Common myeloid progenitor, CD34-positive (primary cell): ENCODE measurements at places on chromosomes 13 and 19.
A peak's percentile ranks its signal among the peaks of the same experiment; 100 is the strongest.

DNA sequence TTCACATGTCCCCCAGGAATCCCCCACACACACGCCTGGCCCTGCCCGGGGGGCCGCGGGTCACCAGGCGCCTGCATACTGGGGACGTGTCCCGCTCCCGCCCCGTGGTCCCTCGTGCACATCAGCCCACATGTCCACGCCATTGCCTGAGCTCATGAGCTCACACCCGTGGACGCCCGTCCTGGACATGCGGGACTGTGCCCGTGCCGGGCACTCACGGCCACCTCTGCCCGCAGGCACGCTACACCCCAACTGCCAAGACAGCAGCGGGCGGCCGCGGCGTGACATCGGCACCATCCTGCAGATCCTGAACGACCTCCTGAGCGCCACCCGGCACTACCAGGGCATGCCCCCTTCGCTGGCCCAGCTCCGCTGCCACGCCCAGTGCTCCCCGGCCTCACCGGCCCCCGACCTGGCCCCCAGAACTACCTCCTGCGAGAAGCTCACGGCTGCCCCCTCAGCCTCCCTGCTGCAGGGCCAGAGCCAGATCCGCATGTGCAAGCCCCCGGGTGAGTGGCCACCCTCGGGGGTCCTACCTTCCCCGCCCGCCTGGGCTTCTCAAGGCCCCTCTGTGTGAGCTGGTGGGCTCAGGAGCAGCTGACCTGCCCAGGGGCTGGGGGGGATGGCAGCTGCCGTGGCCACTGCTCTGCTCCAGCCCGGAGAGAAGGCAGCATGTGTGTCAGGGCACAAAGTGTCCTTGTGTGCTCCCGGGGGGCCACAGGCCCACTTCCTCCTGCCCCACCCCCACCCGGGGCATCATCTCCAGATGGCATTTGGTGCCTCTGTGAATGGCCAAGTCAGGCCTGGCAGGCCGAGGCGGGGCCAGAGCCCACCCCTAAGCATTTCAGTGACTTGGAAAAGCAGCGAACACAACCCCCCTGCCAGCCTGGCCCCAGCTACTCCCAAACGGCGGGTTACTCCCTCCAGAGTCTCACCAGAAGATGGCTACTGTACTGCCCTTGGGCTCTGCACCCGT lies 7.1 kb downstream of the MIDN start:
- DNase-seq: no peak

DNA sequence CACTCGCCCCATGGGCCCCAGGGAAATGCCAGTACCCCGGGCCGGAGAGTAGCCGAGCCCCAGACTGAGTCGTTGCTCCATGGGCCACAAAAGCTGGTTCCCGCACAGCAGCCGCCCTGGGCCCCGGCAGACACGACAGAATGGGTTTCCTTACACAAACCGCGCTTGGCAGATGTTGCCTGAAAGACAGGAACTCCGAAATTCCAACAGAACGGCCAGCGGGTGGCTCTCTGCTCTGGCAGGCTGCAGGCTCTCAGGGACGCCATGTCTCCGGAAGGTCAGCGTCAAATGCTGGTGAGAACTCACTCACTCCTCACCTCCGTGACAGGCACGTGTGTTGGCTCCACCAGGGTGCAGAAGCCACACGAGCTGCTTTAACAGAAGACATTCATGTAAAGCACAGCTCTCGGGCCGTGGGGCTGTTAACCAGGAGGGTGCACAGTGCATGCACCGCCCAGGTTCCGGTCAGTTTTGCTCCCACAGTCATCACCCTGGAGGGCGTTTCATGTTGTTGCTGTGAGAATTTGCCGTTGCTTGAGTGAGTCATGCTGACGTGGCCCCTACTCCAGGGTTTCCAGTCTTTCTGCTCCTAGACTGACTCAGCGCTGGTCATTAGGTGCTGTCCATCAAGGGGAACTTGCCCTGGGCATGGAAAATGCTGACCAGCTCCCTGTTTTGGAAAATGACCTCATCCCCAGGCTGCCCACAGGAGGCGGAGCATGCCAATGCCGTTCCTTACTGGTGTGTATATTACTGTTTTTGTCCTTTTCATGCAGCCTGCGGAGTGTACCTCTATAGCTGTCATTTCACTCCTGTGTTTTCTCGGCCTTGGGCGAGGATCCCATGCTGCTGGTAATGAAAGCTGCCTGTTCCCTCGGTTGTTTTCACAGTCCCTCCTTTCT lies 44.8 kb downstream of the ANKRD10 start:
- peak; percentile 60 for DNase-seq

- DNase-seq: peak; percentile 61
Observed at GRCh38 chr13:24683838-24684599, 3.8 kb downstream of the ATP12A start.

DNA sequence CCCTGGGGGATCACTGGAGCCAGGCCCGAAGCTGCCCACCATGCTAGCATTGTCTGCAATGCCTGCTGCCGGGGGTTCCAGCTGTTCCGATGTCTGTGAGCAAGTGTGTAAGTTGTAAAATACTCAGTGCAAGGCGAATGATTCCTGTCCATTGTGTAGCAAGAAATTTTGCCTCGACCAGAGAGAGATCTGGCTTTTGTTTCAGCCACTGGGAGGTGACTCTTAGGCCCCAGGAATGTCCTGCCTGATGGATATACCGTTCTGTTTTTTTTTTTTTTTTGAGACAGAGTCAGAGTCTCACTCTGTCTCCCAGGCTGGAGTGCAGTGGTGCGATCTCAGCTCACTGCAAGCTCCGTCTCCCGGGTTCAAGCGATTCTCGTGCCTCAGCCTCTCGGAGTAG lies 7.3 kb upstream of the GADD45B start:
- DNase-seq: no peak

DNA sequence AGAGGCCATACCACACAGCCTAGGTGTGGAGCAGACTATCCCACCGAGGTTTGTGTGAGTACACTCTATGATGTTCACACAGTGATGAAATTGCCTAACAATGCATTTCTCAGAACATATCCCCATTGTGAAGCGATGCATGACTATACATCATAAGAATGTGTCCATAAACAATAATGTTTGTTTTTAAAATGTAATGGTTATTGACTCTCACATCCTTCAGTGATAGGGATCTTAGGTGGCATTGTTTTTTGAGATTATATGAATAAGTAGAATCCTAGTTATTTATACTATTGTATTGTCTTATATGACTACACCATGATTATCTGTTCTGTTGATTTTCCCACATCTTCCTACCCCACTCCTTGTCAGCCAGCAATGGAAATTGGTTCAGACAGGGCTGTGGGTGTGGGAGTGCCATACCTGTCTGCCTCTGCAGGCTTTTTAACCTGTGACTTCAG lies 13.6 kb downstream of the CCNA1 start:
- no peak for DNase-seq

DNA sequence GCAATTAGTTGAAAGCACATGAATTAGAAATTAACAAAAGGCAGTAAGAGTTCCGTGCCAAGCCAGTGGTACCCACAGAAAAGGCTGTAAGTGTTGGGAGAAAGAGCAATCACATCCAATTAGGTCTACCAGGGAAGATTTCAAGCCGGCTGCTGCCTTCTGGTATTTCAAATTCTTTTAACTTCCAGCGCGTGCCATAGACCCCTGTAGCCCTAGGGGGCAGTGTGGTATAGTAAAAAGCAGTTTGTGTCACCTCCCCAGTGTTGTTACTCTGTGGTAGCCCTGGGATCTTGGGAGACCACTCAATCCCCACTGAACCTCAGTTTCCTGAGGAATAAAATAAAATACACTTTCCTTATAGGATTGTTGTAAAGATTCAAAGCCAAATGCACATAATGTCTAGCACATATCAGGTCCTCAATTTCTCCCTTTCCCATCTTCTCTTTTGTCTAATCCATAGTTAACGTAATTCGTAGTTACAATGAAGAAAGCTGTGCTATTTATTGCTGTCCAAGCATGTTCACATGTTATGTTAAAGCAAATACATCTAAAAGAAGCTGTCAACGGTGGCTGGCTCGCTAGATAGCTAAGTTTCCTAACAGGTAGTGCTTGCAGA lies 230.2 kb downstream of the TDRD3 start:
- peak; percentile 33 for DNase-seq

DNA sequence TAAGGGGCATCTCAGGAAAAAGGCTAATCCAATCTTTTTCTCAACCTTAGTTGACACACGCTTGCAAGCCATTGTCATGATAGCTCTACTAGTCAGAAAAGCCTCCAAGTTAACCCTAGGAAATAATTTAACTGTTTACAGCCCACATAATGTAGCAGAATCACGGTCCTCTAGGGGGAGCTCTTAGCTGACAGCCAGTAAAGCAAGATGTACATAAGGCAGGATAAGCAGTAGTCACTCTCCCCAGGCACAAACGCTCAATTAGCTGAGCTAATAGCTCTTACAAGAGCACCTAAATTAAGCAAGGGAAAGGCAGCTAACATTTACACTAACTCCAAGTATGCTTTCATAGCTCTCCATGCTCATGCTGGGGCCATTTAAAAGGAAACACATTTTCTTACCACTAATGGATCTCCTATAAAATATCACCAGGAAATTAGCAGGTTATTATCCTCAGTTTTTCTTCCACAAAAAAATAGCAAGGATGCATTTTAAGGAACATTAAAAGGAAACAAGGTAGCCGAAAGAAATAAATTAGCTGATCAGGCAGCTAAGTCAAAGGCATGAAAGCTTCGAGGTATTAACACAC lies 33.7 kb upstream of the ZSCAN5A start:
- no peak for DNase-seq

GRCh38 chr19:58548859-58549663 lies 5.2 kb downstream of the TRIM28 start:
- DNase-seq: no peak

DNA sequence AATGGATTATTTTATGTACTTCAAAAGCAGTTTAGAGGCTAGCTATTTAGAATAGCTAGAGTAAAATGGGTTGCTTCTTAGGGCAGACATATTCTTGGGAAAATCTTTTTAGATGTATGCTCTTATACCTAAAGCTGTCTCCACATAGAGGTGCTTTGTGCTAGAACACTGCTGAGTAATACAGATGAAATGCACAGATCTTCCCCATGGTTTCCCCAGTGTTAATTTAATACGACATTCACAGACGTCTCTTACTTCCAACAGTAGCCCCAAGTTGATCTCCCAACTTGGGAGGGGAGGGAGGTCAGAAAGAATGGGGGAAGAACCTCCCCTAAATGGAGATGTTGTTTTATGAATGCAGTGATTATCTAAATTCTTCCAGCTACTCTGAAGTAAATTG lies 16.9 kb downstream of the NALCN start:
- no peak for DNase-seq

DNA sequence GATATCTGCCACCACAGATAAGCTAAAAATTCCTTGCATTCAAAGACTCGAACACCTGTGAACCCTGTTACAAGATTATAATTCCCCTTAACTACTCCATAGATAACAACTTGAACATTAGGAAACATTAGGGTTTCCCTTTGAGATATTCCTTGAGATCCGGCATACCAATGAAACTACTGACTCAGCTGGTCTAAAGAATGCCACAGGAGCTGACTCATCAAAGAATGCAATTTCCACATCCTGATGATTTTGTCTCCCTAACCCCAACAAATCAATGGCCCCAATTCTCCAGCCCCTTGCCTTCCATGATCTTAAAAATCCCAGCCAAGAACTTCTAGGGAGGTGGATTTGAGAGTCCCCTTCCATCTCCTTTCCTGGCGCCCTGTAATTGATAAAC lies 35.6 kb upstream of the ZNF599 start:
- no peak for DNase-seq

DNA sequence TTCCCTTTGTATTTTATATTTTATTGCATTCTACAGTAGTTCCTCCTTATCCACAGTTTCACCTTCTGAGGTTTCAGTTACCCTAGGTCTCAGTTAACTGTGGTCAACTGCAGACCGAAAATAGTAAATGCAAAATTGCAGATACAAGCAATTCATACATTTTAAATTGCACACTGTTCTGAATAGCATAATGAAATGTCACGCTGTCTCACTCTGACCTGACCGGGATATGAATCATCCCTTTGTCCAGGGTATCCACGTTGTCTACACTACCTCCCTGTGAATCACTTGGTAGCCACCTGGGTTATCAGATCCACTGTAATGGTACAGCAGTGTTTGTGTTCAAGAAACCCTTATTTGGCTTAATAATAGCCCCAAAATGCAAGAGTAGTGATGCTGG lies 325.0 kb downstream of the DNAJC15 start:
- DNase-seq: peak; percentile 31

DNA sequence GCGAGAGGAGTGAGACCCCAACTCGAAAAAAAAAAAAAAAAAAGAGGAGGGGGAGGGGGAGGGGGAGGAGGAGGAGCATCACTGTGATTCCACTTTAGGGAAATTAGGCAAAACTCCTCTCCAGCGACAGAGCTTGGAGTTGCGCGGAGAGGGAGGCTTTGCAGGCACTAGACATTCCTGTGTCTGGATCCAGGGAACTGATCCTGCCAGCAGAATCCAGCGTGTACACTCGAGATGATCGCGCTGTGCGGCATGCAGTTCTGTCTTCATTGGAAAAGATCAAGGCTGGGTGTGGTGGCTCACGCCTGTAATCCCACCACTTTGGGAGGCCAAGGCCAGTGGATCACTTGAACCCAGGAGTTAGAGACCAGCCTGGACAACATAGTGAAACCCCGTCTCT lies 29.6 kb upstream of the KLF2 start:
- no peak for DNase-seq

- DNase-seq: no peak
Observed at GRCh38 chr13:20701461-20701860, 2.0 kb upstream of the IL17D start.

- DNase-seq: no peak
Observed at GRCh38 chr19:8499048-8499833, 3.2 kb downstream of the PRAM1 start.

GRCh38 chr19:42374826-42375376 lies 15.2 kb downstream of the CNFN start:
- DNase-seq: no peak

- DNase-seq: no peak
Observed at GRCh38 chr13:109941221-109941620, 154.8 kb upstream of the IRS2 start.

GRCh38 chr19:39203372-39204341 lies at the start of gene SYCN:
Gene SYCN (minus strand): TSS chr19:39204263. CDS start chr19:39204254, 9 bp downstream.
- no peak for DNase-seq

- peak; percentile 74 for DNase-seq
Observed at GRCh38 chr19:10105509-10106099, 558 bp upstream of the PPAN start.

DNA sequence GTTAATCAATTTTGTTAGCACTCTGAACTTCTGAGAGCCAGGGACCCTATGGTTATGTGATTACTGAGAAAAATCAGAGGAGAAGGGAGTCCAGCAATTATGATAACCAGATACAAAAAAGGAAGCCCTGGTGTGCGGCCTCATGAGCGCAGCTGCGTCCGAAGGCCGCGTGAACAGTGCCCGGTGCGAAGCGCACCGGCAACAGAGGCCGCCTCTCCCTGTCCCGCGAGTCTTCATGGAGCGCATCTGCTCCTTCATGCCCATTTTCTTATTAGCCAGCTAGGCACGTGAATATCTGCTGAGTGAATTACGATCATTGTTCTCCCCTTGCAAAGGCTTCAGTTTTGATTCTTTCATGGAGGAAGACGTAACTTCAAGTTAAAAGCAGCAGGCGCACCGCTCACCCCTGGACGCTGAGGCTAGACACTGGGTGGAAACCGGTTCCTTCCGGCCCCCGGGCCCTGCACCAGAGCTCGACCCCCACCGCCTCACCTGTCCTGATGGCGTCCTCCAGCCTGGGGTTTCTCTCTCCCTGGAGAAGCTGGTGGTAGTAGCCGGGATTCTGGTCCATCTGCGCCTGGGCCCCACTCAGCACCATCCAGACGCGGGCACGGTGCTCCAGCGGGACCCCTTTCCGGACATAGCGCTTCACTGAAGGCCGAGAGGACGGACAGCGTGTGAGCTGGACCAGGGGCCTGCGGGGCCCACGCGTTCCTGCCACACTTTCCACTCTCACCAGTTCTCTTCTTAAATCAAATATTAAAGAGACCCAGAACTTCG lies 8.9 kb downstream of the GRTP1 start:
- no peak for DNase-seq

- DNase-seq: no peak
Observed at GRCh38 chr13:81393721-81394120, 1052.8 kb upstream of the SPRY2 start.
